ENCODE measurements at places on chromosomes 2 and 18. TPM values are rescaled to one million over a fixed set of nuclear protein-coding genes. Genes with fewer than 3 reads are reported as not detected.

- no peak for DNase-seq
Measured at GRCh38 chr2:106020032-106020431, 174.1 kb downstream of the UXS1 start.

GRCh38 chr2:122530814-122531213 is 775.4 kb downstream of the TSN start:
- no peak for DNase-seq

DNA sequence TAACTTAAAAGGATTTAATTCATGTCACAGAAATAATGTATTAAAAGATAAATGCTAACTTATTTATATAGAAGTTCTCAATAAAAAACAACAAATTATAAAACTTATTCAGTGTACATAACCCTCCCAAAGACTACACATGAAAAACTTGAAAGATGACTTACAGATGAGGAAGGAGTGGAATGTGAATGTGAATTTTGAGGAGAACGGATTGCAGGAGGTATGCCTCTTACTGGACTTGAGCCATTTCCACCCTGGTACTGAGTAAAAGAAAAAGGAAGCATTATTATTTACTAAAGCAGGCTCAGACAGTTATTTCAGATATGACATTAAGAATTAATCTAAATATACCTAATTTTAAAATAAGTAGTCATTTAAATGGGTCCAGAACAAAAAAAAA is 104.4 kb downstream of the TLK1 start:
- DNase-seq = no peak

DNA sequence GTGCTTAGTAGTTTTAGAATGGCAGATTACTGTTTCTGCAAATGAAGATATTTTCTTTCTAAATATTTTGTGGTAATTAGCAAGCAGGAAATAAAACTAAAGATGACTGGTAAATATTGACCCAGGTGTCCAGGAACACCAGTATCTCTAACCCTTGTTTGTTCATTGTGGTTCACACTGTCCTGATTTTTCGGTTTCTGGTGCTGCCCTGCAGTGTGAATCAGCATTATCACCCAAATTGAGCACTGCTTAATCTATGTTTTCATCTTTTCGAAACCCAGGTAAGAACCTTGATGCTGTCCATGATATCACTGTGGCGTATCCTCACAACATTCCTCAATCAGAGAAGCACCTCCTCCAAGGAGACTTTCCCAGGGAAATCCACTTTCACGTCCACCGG is 167.4 kb downstream of the CAPN13 start:
- no peak for DNase-seq

DNA sequence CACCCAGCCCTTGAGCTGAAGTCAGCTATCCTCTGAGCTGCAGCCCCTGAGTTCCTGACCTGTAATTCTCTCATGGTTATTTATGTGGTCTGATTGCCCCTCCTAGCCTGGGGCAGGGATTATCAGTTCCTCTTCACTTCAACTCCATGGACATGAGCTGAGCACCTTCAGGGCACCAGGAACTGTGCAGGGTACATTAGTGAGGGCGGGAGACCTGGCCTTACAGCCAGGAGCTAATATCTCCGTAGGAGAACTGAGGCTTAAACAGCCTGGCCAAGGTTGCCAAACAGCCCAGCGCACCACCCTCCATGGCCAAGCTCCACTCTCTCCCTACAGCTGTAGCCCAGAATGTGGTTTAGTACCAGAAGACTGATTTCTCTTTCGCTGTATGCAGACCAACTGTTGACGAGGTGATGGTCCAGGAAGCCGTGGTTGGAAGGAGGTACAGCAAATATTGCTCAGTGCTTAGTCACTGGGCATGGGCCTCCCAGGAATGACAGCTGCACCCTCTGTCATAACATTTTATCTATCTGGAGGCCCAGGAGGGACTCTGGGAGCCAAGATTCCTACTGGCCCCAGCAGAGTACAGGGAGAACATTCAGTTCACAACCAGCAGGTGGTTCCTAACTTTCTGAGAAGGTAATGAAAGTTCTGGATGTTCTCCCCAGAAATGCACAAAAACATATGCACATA is 228.7 kb upstream of the SIX2 start:
- peak; percentile 91 for DNase-seq

DNA sequence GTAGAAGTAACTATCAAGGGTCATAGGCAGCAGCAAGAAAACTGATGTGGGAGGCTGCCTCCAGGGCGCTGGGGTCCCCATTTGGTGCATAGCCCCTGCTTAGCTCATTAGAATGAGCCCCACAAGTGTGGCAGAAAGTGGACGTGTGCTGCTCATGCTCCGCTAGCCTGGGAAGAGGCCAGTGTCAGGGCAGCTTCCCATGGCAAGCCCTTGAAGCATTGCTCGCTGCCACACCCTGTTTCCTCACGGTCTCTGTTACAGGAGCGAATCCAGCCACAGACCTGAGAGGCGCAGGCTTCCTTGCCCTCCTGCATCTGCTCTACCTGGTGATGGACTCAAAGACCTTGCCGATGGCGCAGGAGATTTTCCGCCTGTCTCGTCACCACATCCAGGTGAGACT is 22.5 kb downstream of the ELMOD3 start:
- no peak for DNase-seq

DNA sequence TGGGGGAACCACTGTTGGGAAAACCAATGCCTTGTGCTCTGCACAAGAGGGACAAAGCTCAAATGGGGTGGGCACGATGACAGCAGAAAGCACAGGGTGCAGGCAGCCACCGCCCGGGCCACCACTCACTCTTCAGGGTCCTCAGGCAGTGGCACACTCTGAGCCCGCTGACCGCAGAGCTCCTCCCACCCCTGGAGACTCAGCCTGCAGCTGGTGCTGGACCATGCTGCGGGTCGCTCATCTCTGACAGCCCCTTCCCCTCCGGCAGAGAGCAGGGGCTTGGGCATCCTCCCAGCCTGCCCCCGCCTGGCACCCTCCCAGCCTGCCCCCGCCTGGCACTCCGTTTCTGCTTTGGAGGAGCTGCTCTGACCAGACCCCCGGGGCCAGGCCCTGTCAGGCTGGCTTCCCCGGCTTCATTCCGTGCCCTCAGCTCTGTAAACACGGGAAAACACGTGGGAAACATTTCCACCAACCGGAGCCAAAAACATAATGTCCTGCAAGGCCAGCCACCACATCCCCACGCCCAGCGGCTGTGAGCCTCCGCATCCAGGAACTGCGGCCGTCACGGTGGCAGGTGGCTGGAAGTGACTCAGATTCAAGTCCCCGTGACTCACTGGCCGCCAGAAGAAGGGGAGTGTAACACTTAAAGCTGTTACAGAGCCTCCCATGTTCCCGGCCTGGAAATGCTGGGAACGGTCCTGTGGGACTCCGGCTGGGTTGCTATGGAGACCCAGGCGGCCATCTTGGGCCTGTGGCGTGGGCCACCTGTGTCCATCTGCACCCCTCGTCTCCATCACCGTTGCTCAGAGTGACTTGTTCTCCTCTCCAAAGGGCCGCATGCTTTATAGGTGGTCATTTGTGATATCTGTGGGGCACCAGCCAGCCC is 6.8 kb upstream of the SNED1 start:
- peak; percentile 98 for DNase-seq

DNA sequence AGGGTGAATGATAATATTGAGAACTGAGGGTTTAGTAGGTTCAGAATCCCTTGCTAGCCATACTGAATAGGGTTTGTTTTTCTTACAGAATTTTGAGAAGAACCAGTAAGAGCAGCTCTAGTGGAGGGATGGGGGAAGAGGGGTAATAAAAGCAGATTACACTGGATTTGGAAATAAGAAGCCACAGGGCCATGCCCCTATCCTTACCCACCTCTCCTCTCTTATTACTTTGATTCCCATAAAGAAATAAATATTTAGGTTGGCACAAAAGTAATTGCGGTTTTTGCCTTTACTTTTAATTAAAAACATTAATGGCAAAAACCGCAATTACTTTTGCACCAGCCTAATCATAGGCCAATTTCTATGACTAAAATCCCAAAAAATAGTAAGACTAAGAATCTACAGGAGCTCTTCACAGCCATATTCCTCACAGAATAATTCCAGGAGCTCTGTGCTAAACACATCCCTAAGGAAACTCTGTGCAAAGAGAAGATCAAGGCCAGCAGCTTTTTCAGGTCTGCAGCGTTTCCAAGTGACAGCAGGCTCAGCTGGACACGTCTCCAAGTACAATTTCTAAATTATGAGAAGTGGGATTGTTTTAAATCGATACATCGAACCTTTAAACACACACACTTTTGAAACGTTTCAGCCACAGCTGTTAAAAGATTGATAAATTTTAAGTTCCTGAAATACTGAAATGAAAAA is 58.4 kb upstream of the RTN4 start:
- no peak for DNase-seq

- DNase-seq = no peak
Measured at GRCh38 chr2:169619946-169620345, 35.8 kb downstream of the PPIG start.

- no peak for DNase-seq
Measured at GRCh38 chr2:85878719-85879370, 9.9 kb downstream of the ST3GAL5 start.

- DNase-seq = no peak
Measured at GRCh38 chr2:174338671-174339560, 4.2 kb downstream of the SP9 start.

DNA sequence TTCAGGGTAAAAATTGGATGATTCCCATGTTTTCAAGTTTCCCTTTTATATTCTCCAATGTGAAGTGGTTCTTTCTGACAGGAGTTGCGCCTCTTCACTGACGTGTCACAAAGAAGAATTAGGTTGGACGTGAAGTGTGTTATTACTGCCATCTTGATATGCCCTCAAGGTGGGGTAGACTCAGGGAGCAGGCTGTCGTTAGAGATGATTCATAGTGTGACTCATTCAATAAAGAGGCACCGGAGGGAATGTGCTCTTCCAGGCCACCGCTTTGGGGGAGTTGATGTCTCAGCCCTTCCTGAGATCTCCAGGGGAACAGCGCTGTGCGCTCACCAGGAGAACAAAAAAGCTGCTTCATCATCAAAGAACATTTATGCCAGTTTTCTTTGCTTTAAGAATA is 3.6 kb upstream of the DGKD start:
- peak; percentile 93 for DNase-seq

GRCh38 chr2:98909317-98910211 is 26.5 kb downstream of the CRACDL start:
- DNase-seq = peak; percentile 76

DNA sequence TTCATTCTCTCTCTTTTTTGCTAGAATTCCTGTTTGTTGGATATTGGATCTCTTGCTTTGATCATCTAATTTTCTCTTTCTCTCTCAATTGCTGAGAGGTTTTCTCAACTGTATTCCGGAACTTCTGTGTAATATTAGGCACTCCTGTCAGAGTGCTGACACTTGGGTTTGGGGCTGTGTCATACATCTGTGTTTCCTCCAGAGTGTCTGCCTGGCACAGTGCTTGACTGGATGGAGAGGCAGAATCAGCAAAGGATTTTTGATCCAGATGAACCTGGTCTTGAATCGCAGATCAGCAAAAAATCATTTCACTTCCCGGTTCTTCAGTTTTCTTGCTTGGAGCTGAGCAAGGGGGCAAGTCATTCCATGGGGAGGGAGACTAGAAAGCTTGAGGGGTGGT is 87.7 kb upstream of the CXCR4 start:
- DNase-seq = no peak

- DNase-seq = peak; percentile 30
Measured at GRCh38 chr18:27839141-27839540, 337.8 kb downstream of the CDH2 start.

DNA sequence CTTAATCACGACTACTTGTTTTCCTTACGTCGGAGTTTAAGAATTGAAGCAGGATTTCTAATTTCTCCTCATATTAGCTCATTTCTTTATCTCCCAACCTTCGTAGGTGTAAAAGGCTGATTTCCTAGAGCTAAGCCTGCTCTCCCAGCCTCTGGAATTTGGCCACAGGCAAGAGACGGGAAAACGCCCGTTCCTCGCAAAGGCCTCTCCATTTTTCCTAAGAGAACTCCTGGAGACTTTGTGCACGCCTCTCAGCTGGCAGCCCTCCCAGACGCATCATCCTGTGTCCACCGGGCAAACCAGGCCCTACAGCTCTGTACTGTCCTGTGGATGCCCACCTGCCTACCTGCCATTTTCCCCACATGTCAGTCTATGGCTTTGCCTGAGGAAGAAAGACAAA is 106.3 kb downstream of the FTCDNL1 start:
- no peak for DNase-seq

- DNase-seq = no peak
Measured at GRCh38 chr2:182826496-182826895, 39.9 kb downstream of the FRZB start.

- DNase-seq = no peak
Measured at GRCh38 chr2:214765180-214765579, 44.3 kb downstream of the BARD1 start.

DNA sequence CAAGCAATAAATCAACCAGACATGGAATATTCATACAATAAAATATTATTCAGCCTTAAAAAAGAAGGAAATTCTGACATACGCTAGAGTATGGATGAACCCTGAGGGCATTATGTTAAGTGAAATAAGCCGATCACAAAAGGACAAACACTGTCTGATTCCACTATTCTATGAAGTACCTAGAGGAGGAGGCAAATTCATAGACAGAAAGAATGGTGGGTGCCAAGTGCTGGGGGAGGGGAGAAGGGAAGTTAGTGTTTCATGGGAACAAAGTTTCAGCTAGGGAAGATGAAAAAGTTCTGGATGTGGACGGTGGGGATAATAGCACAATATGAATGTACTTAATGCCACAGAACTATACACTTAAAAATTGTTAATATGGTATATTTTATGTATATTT is 19.8 kb downstream of the SMAD7 start:
- no peak for DNase-seq

GRCh38 chr2:199131136-199131655 is 326.5 kb downstream of the SATB2 start:
- no peak for DNase-seq

- DNase-seq = no peak
Measured at GRCh38 chr2:12376025-12376424, 340.7 kb upstream of the TRIB2 start.

GRCh38 chr2:28754321-28754720 is 2.7 kb downstream of the PPP1CB start:
- DNase-seq = no peak

DNA sequence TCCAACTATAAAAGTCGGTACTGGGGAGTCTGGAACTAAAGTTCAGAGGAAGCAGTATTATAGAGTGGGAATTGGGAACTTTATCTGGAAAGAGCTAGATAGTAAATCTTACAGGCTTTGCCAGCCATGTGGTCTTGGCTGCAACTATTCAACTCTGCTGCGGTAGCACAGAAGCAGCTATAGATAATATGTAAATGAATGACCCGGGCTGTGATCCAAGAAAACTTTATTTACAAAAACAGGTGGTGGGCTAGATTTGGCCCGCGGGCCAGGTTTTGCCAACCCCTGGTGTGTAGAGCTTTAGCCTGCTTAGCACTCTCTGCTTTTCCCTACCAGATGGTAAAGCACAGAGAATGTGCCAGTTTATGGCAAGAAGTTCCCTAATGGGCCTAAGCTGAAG is 70.8 kb downstream of the TNP1 start:
- DNase-seq = no peak

KYNU gene
- total RNA-seq = 304 TPM

RBM44 gene
- not detected for total RNA-seq

MREG gene
- total RNA-seq = 8.3 TPM

CHRNG gene
- total RNA-seq = not detected

CPLX4 gene
- not detected for total RNA-seq

TAF4B gene
- 3.0 TPM for total RNA-seq

DTNA gene
- total RNA-seq = 11.7 TPM

ANKRD62 gene
- not detected for total RNA-seq

SCYGR3 gene
- total RNA-seq = not detected

ARHGAP25 gene
- total RNA-seq = 0.56 TPM

GALR1 gene
- total RNA-seq = under 0.01 TPM

INHBB gene
- 0.66 TPM for total RNA-seq

AQP12A gene
- not detected for total RNA-seq

CFC1 gene
- not detected for total RNA-seq
